ENCODE measurements at places on chromosomes 2 and 18.

GRCh38 chr18:76338619-76339245, 156.3 kb downstream of the ZNF516 start:
- no peak for DNase-seq

DNA sequence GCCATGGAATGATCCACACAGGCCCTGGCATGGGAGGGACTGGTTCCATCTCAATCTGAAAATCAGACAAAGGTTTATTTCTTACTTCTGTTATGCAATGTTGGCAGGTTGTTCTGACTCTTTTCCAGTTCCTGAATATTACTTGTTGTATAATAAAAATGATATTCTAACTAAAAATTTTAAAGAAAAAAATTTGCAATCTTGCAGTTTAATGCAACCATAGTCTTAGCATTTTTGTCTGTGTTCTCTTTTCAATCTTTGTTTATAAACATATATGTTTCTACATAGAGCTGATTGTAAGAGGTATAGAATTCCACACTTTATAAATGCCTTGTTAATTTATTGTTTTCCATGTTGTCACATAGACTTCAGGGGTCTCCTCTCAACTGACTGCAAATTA, 143.4 kb downstream of the RPIA start:
- DNase-seq: no peak

GRCh38 chr2:199273042-199273511, 184.7 kb downstream of the SATB2 start:
- no peak for DNase-seq

- no peak for DNase-seq
Measured at GRCh38 chr18:6649421-6650126, 79.9 kb upstream of the ARHGAP28 start.

DNA sequence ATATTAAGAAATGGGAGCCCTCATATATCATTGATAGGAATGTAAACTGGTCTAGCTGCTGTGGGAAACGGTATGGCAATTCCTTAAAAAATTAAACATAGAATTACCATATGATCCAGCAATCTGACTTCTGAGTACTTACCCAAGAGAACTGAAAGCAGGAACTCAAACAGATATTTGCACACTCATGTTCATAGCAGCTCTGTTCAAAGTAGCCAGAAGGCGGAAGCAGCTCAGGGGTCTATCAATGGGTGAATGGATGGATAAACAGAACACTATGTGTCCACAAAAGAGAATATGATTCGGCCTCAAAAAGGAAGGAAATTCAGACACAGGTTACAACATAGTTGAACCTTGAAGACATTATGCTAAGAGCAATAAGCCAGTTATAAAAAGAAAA, 135.7 kb upstream of the NDUFV2 start:
- no peak for DNase-seq

DNA sequence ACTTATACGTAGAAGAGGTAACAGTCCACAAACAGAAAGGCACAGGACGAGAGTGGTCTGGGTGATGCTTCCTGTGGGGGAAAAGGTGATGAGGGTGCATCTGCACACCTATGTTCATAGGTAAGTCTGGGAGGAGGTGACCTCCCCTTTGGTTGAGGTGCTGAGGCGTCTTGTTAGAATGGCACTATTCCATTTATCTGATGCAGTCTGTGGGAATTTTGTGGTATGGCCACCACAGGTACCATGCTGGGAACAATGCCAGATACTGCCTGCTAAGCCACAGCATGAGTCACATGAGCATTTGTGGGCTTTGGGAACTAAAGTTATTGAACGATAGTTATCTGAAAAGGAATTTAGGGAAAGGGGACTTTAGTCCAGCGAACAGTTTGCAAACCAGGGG, 27.9 kb downstream of the IL37 start:
- DNase-seq: no peak

DNA sequence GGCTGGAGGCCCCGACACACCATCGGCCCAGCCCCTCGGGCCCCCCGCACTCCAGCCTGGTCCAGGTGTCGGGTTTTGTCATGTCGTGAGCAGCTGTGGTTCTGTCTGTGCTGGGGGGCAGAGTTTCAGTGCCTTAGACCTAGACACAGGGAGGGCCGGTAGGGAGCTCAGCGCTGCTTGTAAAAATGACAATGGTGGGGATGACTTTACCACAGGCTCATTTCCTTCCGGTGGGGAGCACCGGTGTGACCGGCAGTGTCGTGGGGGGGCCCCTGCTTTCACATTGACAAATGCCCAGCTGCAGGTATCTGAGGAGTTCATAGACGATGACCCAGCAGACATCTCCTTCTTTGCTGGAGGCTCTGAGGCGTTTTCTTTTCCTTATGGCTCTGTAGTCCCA, 66.9 kb downstream of the STK25 start:
- DNase-seq: no peak

DNA sequence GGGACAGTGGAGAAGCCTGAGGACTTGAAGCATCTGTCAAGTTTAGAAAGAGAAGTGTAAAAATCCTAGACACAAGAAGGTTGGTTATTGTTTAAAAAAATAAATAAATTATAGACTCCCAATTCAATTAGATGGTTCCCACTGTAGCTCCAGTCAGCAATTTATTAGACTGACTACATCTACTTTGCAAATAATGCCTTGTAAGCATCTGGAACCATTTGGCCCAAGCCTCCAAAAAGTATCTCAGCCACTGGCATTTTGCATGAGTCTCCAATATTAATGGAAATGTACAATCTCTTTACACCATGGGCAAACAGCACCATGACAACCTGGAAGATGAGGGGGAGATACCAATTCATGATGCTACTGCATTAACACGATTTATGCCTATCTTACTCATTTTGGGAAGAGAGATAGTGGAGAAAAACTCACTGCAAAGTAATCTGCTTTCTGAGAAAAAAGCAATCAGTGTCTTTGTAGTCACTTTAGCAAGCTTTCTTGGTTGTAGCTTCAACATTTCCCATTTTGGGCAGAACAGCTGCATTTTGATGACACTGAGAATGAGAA, 2.8 kb downstream of the NYAP2 start:
- DNase-seq: no peak

DNA sequence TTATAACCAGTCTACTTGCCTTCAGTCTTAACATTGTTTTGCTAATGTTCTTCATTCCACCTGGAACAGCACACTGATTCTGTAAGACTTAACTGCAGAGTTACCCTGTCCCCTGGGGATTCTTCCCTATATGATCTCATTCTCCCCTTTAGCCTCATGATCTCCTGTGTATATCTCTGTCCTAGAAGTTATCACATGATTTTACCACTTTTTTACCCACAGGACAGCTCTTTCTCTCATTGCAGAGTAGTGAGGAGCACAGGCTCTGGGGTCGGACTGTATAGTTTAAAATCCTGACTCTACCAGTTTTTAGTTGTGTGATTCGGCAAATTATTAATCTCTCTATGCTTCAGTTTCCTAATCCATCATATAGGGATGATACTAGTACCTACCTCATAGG, 14.2 kb upstream of the EXOC6B start:
- DNase-seq: no peak

GRCh38 chr2:42957109-42957860, 164.9 kb upstream of the HAAO start:
- DNase-seq: no peak

GRCh38 chr2:12948231-12948960, 231.7 kb downstream of the TRIB2 start:
- DNase-seq: no peak
